Endothelial cell of umbilical vein (primary cell): ENCODE measurements at places on chromosomes 3 and 15. TPM values are rescaled to one million over a fixed set of nuclear protein-coding genes. Genes with fewer than 3 reads are reported as not detected.

TLR9 gene
- total RNA-seq: 0.07 TPM in 1 of 2 replicates, not detected in the other

UBAP1L gene
- total RNA-seq: 3.9 and 5.0 TPM in 2 replicates

IL1RAP gene
- 8.7 and 9.2 TPM in 2 replicates for total RNA-seq

DUOXA2 gene
- total RNA-seq: not detected in 2 replicates

PAK6 gene
- not detected in 2 replicates for total RNA-seq

MRAS gene
- 15.5 and 16.5 TPM in 2 replicates for total RNA-seq
